ENCODE measurements at places on chromosomes 7 and 10.

DNA sequence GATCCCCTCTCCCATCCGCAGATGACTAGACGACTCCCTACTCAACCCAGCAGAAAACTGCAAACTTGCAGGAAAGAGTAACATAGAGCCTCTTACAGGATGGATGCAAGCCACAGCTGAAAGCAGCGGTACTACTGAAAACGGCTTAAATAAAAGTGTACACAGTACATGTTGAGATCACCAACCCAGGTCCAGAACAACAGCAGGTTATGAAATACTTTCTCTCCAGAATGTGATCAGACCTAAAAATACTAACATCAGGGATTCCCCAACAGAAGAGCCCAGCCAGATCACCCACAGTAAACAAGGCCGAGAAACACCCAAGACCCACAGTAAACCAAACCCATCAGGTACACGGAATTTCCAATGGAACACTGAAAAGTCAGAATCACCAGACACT, 13.2 kb downstream of the ATE1 start:
- no peak for DNase-seq

DNA sequence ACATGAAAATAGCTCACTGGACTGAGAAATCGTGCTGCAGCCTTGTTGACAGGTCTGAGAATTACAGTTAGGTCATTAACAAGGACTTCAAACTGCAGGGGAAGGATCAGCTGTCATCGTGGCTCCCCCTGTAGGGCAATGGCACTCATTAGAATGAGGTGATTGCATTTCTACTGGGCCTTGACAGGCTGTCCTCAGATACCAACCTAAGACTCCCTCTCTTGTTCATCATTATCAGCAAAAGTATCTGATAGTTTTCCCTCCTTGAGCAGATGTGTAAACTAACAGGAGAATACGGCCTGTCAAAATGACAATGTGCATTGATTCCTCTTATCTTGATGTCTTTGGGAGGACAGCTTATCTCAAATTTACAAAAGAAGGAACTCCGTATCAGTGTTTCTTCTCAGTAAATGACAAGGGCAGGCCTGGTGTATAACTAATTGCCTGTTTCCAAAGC, 648.5 kb upstream of the LRRN3 start:
- DNase-seq, result peak; percentile 51

- no peak for DNase-seq
Observed at GRCh38 chr10:86127274-86127819, 239.2 kb downstream of the GRID1 start.

DNA sequence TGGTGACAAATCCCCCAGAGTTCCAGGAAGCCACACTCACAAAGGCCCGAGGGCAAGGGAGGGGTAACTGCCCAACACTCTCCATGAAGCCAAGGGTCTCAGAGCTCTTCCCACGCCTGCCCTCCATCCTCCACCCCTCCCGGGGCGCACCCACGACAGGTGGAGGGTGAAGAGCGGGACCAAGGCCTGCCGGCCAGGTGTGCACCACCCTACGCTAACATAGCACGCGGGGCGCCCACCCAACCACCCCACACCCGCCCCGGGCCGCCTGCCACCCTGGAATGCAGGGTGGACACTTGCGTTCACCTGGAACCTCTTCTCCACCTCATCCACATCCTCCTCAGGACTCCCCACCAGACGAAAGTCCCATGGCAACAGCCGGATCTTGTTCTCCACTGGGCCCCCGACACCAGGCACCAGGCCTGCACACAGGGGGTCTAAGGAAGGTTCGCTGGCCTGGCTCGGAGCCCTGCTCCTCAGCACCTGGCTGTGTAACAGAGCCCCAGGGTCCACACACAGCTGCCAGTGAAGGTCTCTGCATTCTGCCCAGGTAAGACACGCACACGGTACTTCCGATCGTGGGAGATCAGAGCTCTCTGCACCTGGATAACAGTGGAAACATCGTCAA, 32.7 kb downstream of the MAD1L1 start:
- no peak for DNase-seq

- DNase-seq, result no peak
Observed at GRCh38 chr7:100620804-100621203, 8.5 kb downstream of the MOSPD3 start.

- no peak for DNase-seq
Observed at GRCh38 chr10:131573707-131574106, 262.2 kb upstream of the TCERG1L start.

DNA sequence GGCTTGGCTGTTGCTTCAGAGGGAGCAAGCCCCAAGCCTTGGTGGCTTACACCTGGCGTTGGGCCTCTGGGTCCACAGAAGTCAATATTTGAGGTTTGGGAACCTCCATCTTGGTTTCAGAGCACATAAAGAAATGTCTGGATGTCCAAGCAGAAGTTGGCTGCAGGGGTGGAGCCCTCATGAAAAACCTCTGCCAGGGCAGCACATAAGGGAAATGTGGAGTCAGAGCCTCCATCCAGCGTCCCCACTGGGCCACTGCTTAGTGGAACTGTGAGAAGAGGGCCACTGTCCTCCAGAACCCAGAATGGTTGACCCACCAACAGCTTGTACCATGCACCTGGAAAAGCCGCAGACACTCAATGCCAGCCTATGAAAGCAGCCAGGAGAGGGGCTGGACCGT, 573.5 kb upstream of the ZWINT start:
- DNase-seq, result no peak

- DNase-seq, result no peak
Observed at GRCh38 chr7:82443036-82443546, 486 bp downstream of the CACNA2D1 start.

GRCh38 chr10:35910234-35910633, 268.1 kb upstream of the FZD8 start:
- DNase-seq, result no peak

DNA sequence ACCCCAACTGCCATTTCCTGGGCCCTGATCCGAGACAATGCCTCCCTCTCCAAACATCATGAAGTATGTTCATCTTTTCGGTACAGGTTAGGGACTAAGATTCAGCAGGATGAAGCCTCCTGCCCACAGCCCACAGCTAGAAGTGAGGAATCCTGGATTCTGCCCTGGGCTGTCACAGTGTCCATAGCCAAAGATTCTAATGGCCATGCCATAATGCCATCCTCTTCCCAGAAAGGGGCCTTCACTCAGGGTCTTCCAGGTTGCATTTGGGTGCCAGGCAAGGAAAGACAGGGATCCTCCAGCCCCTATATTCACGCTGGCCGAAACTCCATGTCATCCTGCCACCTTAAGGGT, 15.7 kb upstream of the ZMIZ1 start:
- DNase-seq, result no peak

DNA sequence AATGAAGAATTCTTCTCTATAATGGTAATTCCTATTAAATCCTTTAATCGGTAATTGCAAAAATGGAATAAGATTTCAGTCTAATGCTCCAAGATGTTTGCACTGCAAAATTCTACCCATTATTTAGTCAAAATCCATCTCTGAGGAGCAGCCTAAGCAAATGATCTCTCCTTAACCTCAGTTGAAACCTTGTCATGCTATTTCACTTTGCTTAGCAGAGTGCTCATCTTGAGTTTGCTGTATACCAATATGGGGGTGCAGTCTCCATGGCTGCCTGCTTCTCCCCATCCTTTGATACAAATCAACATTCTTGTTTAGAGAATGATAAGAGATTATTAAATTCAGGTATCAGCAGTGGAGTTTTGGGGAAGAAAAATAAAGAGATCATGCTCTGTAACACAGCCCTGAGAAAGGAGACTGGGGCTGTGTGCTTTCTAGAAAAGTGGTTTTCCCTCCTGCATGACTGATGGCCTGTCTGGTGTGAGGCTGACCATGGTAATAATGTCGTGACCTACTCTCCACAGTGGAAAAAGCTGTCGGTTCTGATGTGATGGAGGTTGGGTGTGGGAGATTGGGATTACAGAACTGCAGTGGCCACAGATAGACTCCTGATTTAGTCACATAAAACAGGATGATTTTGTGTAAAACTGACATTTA, 982.1 kb downstream of the NRG3 start:
- DNase-seq, result no peak

GRCh38 chr10:5862360-5862961, 27.2 kb downstream of the ANKRD16 start:
- DNase-seq, result no peak

DNA sequence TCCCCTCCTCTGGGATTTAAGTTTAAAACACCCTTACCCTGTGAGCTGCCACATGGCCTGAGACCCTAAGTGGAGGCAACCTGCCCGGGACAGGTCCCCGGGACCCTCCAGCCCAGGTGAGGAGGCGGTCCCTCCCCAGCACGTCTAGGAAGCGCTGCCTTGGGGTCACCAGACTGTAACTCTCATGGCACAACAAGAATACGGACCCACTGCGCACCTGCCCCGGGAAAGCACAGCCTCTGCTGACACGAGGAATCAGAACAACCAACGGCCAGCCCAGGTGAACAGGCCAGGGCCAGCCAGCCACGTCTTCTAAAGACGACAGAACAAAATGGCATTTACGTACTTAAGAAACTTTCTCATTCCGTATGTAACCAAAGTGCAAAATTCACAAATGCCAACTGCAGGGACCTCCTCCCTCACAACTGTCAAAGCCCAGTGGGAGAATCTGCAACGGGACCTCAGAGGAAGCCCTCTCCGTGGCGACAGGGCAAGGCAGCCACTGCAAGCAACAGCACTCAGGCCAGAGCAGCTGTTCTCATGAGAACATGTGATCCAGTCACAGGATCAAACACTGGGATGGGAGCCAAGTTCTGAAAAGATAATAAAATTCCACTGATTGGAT, 208.4 kb downstream of the DIP2C start:
- peak; percentile 84 for DNase-seq

DNA sequence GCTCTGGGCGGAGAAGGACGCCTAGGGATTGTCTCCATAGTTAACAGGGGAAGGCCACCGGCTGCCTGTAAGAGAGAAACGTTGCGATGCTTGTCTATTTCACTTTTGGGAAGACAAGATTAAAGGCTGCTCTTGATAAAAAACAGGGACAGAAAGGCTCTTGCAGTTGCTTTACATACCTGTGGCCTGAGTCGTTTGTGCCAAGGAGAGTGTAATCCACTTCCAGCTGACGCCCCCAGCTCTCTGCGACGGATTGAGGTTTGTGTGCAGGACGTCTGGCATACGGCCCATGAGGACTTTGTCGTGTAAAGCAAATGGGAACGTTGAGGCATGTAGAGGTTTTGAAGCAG, 1.1 kb downstream of the MAP3K8 start:
- DNase-seq, result peak; percentile 22

- DNase-seq, result no peak
Observed at GRCh38 chr7:26451997-26452396, 160.3 kb downstream of the SNX10 start.

DNA sequence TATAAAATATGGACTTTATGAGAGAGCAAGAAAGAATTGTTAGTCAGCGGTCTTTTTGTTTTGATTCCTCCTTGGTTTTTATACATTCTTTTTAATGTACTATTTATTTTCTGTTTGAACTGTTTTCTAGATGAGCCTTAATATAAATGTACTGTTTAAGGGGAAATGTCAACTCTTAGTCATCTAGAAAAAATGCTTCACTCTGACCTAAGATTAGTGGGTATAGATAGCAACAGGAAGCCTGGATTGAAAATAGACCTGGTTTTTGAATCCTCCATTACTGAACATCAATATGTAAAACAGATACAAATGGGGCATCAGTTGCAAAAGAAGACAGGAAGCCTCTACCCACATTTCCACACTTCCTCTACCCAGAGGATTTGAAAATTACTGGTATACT, 87.8 kb downstream of the CHRM2 start:
- no peak for DNase-seq

GRCh38 chr10:29100505-29100904, 188.4 kb upstream of the LYZL1 start:
- no peak for DNase-seq

DNA sequence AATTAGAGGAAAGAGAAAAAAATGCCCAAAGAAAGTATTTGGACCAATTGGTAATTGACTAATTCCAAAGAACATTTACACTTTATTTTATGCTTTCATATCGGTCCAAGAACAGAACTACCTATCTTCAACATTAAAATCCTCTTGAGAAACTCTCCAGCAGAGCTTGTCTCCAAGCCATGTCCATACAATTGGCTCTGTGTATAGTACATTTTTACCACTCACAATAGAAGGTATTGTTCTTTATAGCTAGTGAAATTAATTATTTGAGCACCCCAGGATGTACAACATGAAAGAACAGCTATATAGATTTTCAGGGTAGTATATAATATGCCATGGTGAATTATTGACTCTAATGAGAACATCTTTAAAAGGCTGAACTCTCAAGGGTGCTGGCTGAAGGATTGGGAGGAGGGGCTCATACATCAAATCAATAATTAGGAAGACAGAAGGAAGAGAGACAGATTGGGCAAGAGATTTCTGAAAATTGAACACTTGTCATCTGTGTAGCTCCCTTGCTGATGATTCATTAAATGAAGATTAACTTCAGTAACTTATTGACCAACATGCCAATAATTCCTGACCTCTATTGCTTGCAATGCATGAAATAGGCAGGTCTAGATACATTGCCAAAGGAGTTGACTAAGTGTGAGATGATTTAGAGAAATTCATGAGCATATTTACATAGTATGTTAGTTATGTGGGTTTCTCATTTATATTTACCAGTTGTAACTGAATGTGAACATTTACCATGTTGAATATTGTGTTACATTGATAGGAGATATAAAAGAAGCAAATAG, 249.7 kb downstream of the MTERF1 start:
- DNase-seq, result no peak

DNA sequence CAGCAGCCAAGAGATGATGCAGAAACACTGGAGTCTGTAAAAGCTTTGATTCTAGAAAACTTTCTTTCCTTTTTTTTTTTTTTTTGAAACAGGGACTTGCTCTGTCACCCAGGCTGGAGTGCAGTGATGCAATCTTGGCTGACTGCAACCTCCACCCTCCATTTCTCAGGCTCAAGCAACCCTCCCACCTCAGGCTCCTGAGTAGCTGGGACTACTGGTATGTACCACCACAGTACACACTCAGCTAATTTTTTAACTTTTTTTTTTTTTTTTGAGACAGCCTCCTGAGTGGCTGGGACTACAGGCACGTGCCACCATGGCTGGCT, 17.0 kb upstream of the BAG3 start:
- no peak for DNase-seq

- DNase-seq, result no peak
Observed at GRCh38 chr7:52758356-52758755, 277.1 kb upstream of the POM121L12 start.

DNA sequence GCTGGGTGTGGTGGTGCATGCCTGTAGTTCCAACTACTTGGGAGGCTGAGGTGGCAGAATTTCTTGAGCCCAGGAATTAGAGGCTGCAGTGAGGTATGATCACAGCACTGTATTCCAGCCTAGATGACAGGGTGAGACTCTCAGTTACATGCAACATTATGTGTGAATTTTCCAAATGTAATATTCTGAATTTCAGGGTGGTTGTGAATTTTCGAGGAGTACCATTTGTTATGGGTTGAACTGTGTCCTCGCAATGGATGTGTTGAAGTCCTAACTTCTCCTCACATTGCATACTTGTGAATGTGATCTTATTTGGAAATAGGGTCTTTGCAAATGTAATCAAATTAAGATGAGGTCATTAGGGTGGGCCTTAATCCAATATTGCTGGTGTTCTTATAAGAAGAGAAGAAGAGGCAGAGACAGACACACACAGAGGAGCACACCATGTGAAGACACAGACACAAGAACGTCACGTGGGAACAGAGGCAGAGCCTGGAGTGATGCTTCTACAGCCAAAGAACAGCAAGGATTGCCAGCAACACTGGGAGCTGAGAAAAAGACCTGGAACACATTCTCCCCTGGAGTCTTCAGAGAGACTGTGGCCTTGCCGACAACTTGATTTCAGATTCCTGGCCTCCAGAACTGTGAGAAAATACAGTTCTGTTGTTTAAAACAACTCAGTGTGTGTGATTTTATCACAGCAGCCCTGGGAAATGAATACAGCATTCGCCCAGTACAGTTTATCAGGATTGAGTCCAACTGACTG, 91.9 kb downstream of the ZNF783 start:
- DNase-seq, result peak; percentile 27
